H1 (cell line): ENCODE measurements at places on chromosomes 7 and 10.
A peak's percentile ranks its signal among the peaks of the same experiment; 100 is the strongest.

- peak; percentile 89 for DNase-seq
Measured at GRCh38 chr7:3065724-3066143, 22.1 kb upstream of the CARD11 start.

- no peak for DNase-seq
Measured at GRCh38 chr7:68203251-68203650, 1206.6 kb downstream of the TYW1 start.

- DNase-seq = no peak
Measured at GRCh38 chr7:112134039-112134438, 72.2 kb downstream of the DOCK4 start.

DNA sequence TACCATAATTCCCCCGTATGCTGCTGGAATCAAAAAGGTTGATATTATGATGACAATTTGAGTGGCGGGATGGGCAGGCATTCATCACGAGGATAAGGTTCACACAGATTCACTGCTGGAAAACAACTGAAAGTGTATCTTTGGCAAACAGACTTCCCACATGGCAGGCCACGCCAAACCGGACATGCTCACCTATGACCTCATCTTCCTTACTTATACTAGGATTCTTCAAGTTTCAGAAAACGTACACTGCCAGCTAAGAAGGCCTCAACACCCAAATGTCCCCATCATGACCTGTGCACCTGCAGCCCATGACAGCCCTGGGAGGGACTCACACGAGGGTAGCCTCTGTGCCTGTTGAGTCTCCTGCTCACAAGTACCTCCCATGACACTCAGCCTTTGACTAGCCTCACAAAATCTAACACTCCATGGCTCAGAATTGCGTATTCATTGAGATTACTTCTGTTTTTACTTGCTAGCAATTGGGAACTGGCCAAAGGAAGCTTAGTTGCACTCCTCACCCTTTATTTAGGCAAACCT is 259.0 kb upstream of the GHITM start:
- no peak for DNase-seq

DNA sequence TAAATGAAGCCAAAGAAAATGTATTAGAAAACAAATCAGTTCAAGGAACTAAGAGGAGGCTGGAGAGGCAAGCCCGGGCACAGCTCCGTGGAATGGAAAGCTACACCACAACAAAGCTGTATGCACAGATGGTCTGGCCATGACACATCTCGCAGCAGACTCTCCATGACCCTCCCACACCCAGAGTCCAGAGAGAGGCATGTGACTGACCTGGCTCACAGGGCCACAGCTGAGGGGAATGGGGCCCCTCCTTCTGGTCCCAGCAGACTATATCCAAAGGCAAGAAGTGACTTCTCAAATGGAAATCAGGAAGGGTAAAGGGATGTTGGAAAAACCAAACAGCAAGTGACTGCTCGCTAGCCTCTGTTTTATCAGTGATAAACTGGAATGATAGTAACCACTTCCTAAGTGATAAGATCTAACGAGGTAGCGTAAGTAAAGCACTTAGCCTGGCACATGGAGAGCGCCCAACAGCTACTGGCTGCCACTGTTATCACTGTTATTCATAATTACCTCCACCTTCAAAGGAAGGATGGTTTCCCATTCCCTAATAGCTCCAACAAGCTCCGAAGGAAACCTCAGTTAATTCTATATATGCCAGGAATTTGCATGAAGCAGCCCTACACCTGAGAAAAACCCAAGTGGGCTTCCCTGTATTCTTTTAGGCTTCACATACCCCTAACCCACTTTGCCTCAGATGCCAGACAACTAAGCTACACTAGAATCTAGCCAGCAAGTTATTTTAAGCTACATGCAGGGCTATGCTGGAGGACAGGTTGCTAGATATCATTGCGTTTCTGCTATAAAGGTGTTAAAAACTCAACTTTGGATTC is 8.4 kb downstream of the OSBPL3 start:
- no peak for DNase-seq

- DNase-seq = no peak
Measured at GRCh38 chr7:50310361-50310760, 5.8 kb downstream of the IKZF1 start.

GRCh38 chr10:67697724-67698131 is 1.7 kb upstream of the CTNNA3 start:
- no peak for DNase-seq

DNA sequence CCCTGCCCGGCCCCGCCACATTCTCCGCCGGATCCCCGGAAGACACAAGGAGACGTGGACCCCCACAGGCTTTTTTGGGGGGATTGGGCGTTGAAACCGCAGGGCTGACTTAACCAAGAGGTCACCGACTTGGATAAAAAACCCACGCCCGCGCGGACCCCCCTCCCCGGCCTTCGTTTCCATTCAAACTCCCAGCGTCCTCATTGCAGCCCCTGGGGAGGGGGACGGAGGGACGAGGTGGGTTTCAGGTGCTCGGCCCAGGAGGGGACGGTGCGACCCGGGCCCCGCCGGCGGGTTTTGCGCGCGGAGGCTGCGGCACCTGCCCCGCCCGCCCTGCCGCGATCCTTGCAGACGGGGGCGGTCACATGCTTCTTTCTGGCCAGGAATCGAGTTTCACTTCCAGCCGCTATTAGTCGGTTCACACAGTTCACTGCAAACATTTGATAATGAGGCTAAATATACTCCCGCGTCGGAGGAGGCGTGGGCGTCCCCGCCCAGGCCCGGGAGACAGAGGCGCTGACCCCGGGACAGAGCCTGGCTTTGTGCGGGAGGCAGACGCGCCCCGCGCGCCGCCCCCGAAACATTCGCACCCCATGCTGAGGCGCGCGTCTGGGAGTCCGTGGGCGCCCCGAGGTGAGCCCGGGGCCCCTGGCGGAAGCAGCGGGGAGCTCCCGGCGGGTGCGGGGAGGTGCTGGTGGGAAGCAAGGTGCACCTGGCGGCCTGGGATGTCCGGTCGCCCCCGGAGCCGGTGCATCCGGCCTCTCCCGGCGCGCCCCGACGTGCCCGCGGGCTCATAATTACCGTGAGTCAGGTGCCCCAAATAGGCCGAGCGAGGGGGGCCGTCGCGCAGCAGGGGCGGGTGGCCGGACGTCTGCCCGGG is 2.7 kb upstream of the PDGFA start:
- no peak for DNase-seq

GRCh38 chr10:85993140-85993539 is 373.5 kb downstream of the GRID1 start:
- DNase-seq = no peak

GRCh38 chr10:86703176-86703575 is 34.9 kb downstream of the LDB3 start:
- no peak for DNase-seq

- DNase-seq = no peak
Measured at GRCh38 chr7:104106108-104106905, 101.5 kb downstream of the ORC5 start.

- DNase-seq = no peak
Measured at GRCh38 chr7:158396301-158396905, 191.2 kb downstream of the PTPRN2 start.

DNA sequence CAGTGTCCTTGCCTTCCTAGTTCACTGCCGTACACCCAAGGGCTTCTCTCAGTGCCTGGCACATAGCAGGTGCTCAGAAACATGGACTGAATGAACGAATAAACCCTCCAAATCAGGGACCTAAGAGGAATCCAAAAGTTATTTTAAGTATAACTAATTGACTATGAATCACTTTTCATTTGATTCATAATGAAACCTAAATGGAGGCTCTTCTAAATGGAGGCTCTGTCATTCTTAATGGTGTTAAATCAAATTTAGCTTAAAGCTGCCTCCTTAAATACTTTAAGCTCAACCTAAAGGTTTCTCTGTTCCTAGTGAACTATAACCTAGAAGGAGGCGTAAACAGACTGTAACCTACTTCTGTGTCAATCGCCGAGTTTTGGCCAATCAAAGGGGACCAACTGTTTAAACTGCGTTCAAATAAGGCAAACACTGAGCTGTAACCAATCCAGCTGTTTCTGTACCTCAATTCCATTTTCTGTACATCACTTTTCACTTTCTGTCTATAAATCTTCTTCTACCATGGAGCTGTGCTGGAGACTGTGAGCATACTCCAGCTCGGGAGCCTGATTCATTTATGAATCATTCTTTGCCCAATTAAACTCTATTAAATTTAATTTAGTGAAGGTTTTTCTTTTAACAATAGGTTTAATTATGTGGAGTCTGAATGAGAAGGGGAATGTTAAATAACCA is 11.0 kb downstream of the PYROXD2 start:
- no peak for DNase-seq

GRCh38 chr10:52961323-52961722 is 188.7 kb upstream of the MBL2 start:
- no peak for DNase-seq

- no peak for DNase-seq
Measured at GRCh38 chr10:80177781-80178636, 27.3 kb downstream of the ANXA11 start.

- no peak for DNase-seq
Measured at GRCh38 chr7:106795877-106796231, 69.2 kb upstream of the PIK3CG start.

- DNase-seq = no peak
Measured at GRCh38 chr10:56836659-56837058, 475.6 kb upstream of the ZWINT start.

DNA sequence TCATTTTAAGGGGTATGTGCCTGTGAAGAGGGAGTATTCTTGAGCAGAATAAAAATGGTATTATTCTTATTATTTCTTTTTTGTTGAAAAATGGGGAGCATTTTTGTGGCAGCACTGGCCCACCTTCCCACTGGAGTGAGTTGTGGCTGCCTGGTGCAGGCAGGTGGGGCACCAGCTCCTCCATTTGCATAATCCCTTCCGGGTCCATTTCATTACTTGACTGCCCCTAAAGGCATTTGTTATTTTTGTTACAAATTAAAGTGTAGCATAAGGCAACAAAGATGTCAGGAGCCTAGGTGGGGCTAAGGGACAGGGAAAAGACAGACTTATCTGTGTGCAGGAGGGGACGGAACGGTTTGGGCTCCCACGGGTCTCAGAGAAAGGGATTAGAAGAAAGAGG is 26.8 kb downstream of the GOLGA7B start:
- DNase-seq = no peak

DNA sequence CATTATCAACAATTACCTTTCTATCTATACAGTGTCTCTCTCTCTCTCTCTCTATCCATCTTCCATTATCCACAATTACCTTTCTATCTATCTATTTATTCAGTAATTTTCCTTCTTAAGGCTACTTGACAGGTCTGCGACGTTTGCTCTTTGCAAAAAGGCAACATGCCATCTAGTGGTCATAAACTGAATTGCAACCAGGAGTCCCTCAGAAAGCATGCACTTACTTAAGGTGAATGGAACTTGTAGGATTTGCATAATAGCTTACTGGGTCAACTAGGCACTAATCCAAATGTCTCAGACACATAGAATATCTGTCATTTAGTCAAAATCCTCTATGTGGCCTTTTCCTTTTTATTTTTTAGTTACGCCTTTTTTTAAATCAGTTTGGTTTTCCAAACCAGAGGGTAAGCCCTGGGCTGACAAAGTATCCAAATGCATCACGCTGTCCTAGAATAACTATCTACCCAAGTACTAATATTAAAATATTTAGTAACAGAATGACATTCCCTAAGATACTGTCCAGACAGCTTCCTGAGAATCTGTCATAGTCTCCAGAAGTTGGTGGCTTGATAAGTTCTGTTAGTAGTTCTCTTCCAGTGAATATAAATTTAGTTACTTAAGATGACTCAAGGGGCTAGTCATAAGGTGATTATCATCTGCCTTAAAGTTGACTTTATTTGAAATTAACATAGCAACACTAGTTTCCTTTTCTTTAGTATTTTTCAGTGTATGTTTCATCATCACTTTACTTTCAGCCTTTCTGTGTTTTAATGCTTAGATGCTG is 208.3 kb downstream of the PPP1R3A start:
- DNase-seq = no peak

GRCh38 chr7:20561908-20562307 is 53.6 kb upstream of the ABCB5 start:
- DNase-seq = no peak

DNA sequence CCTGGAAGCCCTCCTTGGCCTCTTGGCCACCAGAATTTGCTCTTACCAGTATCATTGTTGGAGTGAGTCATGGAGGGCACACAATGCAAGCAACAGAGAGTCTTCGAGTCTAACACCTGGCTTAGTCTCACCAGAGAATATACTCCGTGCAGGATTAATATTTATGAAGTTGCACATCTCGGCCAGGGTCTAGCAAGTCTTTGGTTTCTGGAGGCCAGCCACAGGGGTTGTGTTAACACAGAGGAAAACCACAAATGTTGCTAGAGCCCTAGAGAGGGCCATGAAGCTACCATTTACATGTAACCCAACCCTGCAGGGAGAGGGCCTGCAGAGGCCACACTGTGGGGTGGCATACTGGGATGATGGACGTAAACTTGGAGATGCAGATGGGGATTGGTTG is 71.8 kb downstream of the MTPN start:
- no peak for DNase-seq

DNA sequence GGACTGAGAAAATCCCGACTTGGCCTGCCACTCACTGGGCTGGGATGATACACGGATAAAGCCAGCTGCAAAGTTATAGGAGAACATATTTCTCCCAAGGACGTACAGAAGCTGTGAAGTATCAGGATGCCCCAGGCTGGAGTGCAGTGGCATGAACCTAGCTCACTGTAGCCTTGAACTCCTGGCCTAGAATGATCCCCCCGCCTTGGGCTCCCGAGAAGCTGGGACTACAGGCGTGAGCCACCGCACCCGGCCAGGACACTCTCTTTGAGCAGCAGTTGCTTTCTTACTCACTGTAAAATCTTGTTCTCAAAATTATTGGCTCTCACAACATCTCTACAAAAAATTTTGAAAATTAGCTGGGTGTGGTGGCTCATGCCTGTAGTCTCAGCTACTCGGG is 50.4 kb downstream of the CLEC2L start:
- no peak for DNase-seq

DNA sequence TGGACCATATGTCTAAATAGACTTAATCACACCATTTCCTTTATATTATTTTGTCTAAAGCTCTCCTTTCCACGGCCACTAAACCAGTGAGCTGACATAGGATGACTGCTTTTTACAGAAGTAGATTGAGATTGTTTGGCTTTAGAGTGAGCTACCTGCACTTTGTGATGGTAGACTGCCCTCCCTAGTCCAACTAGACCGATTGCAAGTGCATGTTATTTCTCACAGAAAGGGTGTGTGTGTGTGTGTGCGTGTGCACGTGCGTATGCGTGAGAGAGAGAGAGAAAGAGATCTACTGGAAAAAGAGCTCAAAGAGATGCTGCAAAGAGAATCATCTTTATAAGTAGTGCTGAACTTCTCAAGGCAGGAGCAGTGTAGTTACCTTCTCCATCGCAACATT is 60.7 kb downstream of the VCL start:
- DNase-seq = no peak

- DNase-seq = no peak
Measured at GRCh38 chr7:135980665-135981180, 3.6 kb upstream of the MTPN start.

GRCh38 chr10:107284187-107284586 is 119.7 kb upstream of the SORCS1 start:
- DNase-seq = no peak
